Suppressor macrophage treated with lipopolysaccharide for 4 hours (primary cell): ENCODE measurements at places on chromosomes 1 and 21.

GRCh38 chr1:97334454-97334853 is 586.4 kb downstream of the DPYD start:
- no peak for DNase-seq

- DNase-seq, result no peak
Observed at GRCh38 chr1:50982611-50983010, 12.6 kb downstream of the CDKN2C start.

DNA sequence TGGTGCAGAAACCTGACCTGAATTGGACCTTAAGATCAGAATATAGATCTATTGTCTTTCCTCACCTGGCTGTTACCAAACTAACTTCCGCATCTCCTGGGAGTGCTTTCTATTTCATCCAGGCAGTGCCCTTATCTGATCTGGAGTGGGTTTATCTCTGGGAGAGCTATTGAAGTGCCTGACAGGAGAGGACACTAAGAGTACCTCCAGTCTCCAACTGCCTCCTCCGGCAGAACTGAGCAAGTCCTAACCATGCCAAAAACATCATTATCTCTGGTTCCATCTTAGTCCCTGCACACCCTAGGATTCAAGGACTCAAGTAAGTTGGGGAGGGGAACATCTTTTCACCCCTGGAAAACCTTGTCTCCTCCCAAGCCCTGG is 12.4 kb upstream of the KCNJ15 start:
- DNase-seq, result no peak

- DNase-seq, result no peak
Observed at GRCh38 chr1:158604968-158605367, at the start of gene OR10Z1. Gene OR10Z1 (plus strand): TSS chr1:158605268. CDS start chr1:158606439, 1,171 bp downstream.

DNA sequence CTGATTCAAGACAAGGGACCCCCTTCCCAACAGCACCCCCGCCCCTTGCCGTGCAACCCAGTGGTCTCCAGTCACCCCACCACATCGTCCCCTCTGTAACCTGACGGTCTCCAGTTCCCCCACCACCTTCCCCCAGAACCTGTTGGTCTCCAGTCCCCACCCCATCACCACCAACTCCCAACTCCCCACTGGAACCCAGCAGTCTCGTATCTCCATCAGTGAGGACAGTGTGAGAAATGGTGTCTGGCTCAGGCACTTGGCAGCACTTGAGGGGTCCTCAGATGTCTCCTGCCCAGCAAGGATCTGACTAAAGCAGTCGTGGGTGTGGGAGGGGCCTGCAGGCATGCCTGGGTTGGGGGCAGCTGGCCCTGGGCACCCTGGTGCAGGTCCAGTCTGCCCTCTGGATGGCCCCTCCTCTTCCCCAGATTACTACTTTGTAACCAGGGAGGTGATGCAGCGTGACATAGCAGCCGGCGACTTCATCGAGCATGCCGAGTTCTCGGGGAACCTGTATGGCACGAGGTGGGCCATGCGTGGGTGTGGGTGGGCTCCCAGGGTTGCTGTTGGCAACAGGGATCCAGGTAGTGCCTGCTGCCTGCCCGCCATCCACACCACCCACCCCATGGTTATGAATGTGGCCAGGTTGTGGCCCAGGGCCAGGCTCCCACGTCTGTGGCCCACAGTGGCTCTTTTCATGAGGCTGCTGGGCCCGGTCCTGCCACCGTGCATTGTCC is 3.1 kb upstream of the GJC2 start:
- no peak for DNase-seq

DNA sequence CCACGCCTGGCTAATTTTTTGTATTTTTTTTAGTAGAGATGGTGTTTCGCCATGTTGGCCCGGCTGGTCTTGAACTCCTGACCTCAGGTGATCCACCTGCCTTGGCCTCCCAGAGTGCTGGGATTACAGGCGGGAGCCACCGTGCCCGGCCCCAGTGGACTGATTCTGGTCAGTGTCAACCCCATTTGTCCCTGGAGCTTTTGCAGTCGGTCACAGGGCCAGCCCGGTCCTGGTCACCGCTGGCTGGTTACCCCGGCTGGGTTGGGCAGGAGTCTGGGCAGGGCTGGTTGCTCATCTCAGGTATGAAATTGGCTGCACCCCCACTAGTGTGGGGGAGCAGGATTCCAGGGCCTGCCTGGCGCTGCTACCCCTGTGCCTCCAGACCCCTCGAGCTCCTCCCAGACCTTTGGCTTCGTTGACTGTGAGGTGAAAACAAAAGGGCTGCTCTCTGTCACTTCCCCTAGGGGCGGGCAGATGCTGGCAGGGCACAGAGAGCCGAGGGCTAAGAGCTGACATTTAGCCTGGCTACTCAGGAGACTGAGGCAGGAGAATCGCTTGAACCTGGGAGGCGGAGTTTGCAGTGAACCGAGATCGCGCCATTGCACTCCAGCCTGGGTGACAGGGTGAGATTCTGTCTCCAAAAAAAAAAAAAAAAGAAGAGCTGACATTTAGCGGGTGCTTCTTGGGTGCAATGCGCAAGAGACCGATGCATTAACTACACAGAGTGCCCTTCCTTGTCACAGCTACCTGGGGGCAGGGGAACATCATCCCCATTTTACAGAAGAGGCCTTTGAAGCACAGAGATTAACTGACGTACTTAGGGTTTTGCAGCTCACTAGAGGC is 10.6 kb downstream of the TNFRSF1B start:
- DNase-seq, result no peak
